ENCODE measurements at places on chromosomes 6 and 20.

- DNase-seq, result no peak
These were observed 634 bp downstream of the ITPA start for GRCh38 chr20:3209946-3210317.

DNA sequence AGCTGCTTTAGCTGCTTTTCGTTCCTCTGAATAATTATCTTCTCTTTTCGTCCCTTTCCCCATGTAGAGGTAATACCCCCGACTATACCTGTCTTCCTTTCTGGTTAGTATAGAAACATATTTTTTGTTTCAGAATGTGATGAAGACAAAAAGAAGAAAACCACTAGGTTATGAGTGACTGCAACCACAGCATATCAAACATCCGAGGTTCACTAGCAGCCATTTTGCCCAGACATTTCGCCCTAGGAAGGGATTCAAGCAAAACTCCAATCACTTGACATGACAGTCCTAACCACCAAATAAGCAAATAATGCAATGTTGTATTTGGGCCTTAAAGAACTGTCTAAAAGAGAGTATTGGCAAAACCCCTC, 9.4 kb downstream of the SNX5 start:
- no peak for DNase-seq

DNA sequence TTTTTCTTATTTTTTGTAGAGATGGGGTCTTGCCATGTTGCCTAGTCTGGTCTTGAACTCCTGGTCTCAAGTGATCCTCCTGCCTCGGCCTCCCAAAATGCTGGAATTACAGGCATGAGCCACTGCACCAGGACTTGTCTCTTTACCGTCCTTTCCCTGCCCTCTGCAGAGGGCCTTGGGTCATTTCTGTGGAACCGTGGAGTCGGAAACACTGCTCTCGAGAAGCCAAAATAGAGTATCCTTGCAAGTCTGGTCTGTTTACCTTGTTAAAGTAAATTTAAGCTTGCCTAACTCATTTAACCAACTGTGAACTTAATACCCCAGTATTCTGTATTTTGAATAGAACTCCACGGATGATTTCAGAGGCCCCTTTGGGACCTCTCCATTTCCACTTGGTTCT, 51.4 kb downstream of the KDM1B start:
- DNase-seq, result no peak

- DNase-seq, result no peak
These were observed 73.1 kb downstream of the HIVEP2 start for GRCh38 chr6:142871910-142872331.

DNA sequence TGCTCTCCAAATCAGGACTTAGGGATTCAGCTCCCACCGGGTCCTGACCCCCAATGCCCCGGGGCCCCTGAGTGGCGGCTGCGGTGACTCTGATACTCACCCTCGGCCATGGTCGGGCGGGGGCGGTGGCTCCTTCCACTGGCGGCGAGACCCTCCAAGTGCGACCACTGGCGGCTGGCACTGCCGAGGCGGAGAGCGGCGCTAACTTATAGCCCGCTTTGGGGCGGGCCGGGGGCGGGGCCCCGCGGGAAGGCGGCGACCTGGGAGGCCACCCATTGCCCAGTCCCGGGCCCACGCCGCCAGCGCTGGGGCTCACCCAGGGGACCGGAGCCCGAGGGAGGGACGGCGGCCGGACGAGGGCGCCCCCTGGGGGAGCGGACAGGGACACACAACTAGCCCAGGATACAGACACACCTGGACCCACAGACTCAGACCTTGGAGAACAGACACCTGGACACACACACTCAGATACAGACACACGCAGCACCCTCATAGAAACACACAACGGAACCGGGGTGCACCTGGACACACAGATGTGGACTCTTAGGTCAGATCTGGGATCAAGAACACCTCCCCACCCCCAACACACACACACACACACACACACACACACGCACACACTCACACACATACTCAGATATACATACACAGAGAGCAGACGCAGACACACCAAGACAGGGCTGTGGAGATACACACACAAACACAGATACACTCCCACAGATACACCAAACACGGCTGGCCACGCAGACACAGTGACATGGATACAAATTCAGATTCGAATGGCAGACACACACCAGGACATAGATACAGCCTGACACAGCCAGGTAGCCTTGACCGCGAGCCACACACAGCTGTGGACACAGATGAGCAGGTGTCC, at the start of gene TGM2:
TGM2 (minus strand) TSS at position 182 of the 877 bp plus-strand sequence; CDS start at position 110, 72 bp downstream.
- DNase-seq, result no peak

DNA sequence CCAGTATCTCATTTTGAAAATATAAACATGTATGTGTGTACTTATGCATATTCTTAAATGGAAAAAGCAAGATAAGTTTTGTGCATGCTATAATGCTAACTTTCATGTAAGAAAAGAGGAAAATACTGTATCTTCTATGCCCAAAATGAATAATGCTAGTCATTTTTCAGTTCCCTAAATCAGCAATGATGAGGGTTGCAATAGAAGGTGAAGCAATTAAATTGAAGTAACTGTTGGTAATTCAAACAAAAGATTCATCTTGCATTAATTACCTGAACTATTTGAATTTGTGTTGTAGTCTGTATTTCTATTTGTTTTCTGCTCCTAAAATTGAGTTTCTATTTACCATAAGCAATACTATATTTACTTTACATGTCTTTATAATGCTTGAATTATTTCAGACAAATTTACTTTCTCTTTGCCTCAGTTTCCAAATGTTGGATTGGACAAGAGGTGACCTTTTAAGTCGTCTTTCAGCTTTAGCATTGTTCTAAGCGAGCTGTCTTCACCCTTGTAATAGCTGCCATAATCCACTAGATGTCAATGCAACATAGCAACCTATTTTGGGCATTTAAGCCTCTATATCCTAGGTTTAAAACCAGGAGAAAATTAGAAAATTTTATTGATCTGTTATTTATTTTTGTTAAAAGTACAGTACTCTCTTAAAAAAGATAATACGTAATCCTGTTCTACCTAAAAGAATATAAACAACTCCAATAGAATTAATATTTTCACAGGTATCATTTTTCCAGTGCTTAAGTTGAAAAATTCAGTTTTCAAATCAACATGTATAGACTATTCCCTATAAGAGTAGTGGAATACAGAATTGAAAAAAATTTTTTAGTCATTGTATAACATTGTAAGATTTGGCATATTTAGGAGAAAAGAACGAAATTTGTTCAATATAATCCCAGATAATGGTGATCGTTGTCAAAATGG, 52.3 kb upstream of the IFNGR1 start:
- no peak for DNase-seq

- DNase-seq, result no peak
These were observed 468.0 kb downstream of the UTRN start for GRCh38 chr6:144753023-144753705.

Measured in left renal cortex interstitium (tissue), 4 donors.